ENCODE measurements at places on chromosomes 4 and X. TPM values are rescaled to one million over a fixed set of nuclear protein-coding genes. Genes with fewer than 3 reads are reported as not detected.

The ADGRG4 gene
- 0.27 TPM for total RNA-seq

The MAGEE2 gene
- total RNA-seq = not detected

The STK32B gene
- total RNA-seq = 1.3 TPM

The TEC gene
- total RNA-seq = 7.4 TPM

The WFS1 gene
- 70.3 TPM for total RNA-seq

The TMEM31 gene
- total RNA-seq = not detected

The SCFD2 gene
- 13.2 TPM for total RNA-seq

The HSFX3 gene
- total RNA-seq = not detected

The PRRG1 gene
- total RNA-seq = 16.2 TPM

The UGT2B11 gene
- total RNA-seq = not detected

The ATP2B3 gene
- not detected for total RNA-seq

The KLB gene
- 1.0 TPM for total RNA-seq

The NLRP2B gene
- not detected for total RNA-seq

The FAM149A gene
- total RNA-seq = 13.3 TPM

The CSAG1 gene
- total RNA-seq = not detected

The OPN1LW gene
- not detected for total RNA-seq

The TRIM60 gene
- not detected for total RNA-seq

The CTAG1B gene
- not detected for total RNA-seq

The CYSLTR1 gene
- 10.5 TPM for total RNA-seq

The TMEM150C gene
- total RNA-seq = 6.9 TPM

The S100P gene
- 16.1 TPM for total RNA-seq

The NUP62CL gene
- 1.4 TPM for total RNA-seq

The MAGEB17 gene
- total RNA-seq = not detected

The ADGRL3 gene
- total RNA-seq = 6.0 TPM

The NLGN3 gene
- 1.3 TPM for total RNA-seq

The ATRX gene
- 88.8 TPM for total RNA-seq

The C4orf50 gene
- total RNA-seq = 0.09 TPM

The FANCB gene
- 1.5 TPM for total RNA-seq

The PNMA5 gene
- total RNA-seq = 0.18 TPM

The VCX2 gene
- total RNA-seq = not detected

The MAGEB6B gene
- total RNA-seq = not detected

The C4orf36 gene
- 1.6 TPM for total RNA-seq

The MMAA gene
- 7.8 TPM for total RNA-seq

The NEUROG2 gene
- total RNA-seq = not detected

The PDGFC gene
- total RNA-seq = 30.6 TPM

The FAM120C gene
- 9.0 TPM for total RNA-seq

The SSX3 gene
- total RNA-seq = not detected

The APLN gene
- total RNA-seq = 4.2 TPM

The CLNK gene
- 0.09 TPM for total RNA-seq

The WAS gene
- 40.3 TPM for total RNA-seq

The SMIM10 gene
- total RNA-seq = 4.1 TPM

The TNIP3 gene
- total RNA-seq = 0.95 TPM

The HTRA3 gene
- 15.5 TPM for total RNA-seq

The HTN1 gene
- total RNA-seq = not detected

The RPS6KA6 gene
- 1.9 TPM for total RNA-seq

The PRSS12 gene
- total RNA-seq = 8.5 TPM

Data from lower lobe of right lung (tissue), 2 donors.